CD4-positive, alpha-beta T cell treated with Interleukin-15 for 1 hour (primary cell): ENCODE measurements at places on chromosomes 11 and 22.

GRCh38 chr11:126189109-126189929, 22.1 kb downstream of the RPUSD4 start:
- DNase-seq, result no peak

DNA sequence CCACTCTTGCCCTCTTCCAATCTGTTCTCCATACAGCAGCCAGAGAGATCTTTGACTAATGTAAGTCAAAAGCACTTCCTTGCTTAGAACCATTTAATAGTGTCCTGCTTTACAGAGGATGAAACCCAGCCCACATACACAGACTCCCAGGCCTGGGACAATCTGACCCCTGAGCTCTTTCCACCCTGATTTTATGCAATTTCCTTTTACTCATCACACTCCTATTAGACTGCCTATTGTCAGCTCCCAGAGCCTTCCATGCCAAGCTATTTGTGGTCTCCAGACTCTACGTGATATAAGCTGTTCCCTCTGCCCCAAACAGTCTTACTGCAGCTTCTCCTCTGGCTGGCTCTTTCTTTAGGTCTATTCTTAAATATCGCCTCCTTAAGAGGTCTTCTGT, 28.1 kb downstream of the ME3 start:
- no peak for DNase-seq

- no peak for DNase-seq
These were observed 1.5 kb upstream of the HMOX1 start for GRCh38 chr22:35379146-35379993.

DNA sequence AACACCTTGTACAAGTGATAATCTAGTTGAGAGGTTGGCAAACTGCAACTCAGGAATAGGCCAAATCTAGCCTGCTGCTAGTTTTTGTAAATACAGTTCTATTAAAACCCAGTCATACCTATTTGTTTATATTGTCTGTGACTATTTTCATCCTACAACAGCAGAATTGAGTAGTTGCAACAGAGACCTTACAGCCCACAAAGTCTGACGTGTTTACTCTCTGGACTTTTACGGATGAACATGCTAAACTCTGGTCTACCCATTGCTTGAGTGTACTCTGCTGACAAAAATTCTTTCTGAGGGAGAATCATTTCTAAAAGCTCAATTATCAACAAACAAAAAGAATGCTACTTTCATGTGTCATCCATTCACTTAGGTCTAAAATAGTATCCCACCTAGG, 287.0 kb downstream of the DYNC2H1 start:
- DNase-seq, result no peak

- DNase-seq, result no peak
These were observed 20.6 kb downstream of the MORC2 start for GRCh38 chr22:30947816-30948454.

GRCh38 chr11:67033661-67034166, 10.8 kb downstream of the SYT12 start:
- DNase-seq, result no peak

- no peak for DNase-seq
These were observed 6.7 kb downstream of the USP2 start for GRCh38 chr11:119374632-119375336.

DNA sequence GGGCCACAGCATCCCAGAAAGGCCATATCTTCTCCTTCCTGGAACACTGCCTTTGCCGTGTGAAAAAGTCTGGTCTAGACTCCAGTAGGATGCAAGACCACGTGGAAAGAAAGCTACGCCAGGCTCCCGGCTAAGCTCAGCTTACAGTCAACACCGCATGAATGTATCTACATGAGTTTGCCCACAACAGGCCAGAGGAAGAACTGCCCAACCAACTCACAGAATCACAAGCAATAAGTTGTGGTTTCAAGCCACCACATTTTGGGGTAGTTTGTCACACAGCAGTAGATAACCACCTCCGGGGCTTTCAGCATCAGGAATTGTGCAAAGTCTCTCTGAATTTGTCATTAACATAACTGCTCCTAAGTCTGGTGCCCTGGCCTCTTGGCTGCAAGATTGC, 27.3 kb downstream of the HSPA8 start:
- no peak for DNase-seq

DNA sequence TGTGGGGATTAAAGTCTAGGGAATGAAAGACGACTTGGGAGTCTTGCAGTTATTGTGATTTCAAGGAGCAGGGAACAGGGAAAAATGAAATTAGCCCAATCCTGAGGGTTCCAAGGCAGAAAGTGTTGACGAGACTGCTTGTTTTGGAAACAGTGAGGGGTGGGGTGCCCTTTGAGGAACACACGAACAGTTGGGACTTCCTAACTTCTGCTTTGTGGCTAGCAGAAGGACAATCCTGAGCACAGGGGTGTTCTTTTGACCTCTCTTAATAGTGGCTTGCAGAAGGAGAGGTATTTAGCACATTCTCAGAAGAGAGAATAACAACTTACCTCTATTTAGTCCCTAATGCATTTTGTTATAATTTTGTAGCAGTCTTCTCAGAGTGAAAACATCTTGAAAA, 545.9 kb upstream of the ARHGAP42 start:
- no peak for DNase-seq

DNA sequence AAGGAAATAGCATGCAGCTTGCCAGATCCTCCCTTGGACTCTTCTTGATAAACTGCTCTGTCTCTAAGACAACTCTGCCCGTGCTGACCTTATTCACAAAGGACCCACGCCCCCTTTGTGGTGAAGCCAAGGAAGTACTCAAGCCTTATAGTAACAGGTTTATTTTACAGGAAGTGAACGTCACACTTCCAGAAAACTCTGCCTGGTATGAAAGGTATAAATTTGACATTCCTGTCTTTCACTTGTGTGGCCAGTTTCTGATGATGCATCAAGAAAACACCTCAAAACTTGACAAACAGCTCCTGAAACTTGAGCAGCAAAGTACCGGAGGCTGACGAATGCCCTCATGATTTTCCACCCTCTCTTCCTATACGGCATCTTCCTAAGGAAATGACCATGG, 12.5 kb upstream of the PELI3 start:
- no peak for DNase-seq

GRCh38 chr22:43777286-43777685, 34.8 kb downstream of the EFCAB6 start:
- DNase-seq, result no peak

- DNase-seq, result no peak
These were observed 7.6 kb upstream of the KCTD14 start for GRCh38 chr11:78030429-78031325.

DNA sequence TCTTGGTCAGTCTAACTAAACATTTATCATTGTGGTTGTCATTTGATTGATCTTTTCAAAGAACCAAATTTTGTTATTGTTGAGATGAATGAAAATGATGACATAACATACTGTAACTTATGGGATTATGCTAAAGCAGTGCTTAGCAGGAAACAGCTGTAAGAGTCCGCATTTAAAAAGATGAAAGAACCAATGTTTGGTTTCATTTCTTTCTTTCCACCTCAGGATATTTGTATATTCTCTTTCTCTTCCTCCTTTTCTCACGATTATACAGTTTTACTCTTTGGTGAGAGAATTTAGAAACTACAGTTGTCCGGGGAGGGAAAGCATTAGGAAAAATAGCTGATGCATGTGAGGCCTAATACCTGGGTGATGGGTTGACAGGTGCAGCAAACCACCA, 23.1 kb downstream of the PIH1D2 start:
- no peak for DNase-seq

DNA sequence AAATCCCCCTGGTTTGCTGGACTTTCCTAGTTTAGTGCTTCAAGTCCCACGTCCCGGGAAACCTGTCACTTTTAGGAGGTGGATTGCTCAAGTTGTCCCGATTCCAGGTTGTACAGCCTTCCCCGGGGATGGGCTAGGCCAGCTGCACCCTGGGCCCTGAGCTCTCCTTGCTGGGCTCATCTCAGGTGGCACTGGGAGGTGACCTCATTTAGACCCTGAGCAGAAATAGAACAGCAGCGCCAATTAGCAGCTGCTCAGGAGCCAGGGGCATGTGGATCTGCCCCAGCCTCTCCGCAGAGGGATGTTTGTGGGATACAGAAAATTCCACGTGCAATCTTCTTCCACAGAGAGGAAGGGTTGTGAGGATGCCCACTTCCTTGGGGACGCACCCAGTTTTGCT, 9.6 kb upstream of the CERK start:
- DNase-seq, result no peak

GRCh38 chr11:17230867-17231851, 23.4 kb upstream of the PIK3C2A start:
- DNase-seq, result no peak

GRCh38 chr11:114893329-114893728, 215.0 kb downstream of the NXPE2 start:
- DNase-seq, result no peak

DNA sequence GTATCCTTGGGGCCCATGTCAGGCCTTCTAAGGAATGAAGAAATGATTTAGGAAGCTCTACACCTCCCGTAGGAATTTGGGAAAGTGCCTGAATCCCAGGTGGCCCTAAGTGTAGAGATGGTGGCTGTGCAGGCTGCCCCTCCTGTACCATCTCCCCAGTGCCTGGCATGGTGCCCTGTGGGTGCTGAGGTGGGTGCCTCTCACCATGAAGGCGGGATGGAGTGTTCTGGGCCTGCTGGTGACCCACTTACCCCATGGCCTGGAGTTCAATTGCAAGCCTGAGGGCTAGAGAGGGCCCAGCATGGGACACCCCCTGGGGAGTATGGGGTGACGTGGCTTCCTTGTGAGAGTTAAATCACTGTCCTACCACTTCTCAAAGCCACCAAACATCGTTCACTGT, 19.8 kb downstream of the SAMM50 start:
- no peak for DNase-seq

DNA sequence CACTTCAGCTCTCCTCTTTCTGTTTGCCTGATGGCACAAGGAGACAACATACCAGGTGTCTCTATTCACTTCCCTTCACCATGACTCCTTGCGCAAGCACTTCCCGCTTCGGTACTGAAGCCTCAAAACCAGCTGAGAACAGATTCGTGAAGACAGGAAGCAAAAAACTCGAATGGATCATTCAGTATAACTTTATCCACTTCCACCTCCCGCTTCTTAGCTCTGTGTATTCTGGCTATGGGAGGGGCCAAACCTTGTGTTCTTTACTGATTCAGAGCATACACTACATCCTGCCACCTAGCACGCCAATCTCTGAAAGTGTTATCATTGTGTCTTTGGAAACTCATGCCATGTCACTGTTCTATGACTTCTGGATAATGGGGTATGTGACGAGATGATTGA, 62.2 kb upstream of the ADA2 start:
- peak; percentile 25 for DNase-seq

DNA sequence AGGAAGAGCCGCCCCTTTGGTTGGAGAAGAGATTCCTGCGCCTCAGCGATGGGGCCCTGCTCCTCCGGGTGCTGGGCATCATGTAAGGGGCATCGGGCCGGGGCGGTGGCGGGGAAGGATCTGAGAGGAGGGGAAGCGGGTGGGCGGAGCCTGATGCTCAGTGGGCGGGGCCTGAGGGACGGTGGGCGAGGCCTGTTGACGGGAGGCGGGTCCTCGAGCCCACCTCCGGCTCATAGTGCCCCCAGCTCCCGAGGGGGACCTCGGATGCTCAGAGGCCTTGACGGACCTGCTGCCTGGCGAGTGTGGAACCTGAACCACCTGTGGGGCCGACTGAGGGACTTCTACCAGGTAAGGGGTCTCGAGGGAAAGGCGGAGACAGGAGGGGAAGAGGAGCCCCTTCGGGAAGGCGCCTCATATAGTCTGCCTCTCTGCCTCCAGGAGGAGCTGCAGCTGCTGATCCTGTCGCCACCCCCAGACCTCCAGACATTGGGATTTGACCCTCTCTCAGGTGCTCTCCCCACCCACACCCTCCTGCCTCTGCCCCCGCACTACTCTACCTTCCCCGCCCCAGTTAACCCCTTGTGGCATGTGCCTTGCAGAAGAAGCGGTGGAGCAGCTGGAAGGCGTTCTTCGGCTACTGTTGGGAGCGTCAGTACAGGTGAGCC, 799 bp downstream of the CCDC88B start:
- DNase-seq, result peak; percentile 77

GRCh38 chr22:27994481-27995331, 75.7 kb upstream of the PITPNB start:
- DNase-seq, result no peak

- no peak for DNase-seq
These were observed 14.6 kb upstream of the SYT13 start for GRCh38 chr11:45300715-45301114.

GRCh38 chr22:25582946-25583345, 18.5 kb downstream of the GRK3 start:
- no peak for DNase-seq

DNA sequence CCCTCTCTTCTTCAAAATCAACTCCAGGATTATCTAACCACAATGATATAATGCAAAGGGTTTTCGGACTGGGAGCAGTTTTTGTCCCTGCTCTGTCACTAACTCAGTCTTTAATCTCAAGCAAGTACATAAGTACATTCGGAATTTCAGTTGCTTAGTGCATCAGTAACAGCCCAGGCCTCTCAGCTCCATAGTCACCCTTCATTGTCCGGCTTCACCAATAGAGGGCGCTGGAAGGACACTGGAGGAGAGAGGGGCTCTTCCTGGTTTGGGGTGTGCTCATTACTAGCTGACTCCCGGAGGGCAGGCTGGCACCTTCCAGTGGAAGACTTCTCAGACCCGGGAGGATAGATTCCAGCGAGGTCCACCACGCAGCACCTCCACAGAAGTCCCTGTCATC, 90.4 kb upstream of the PDGFD start:
- DNase-seq, result peak; percentile 15

GRCh38 chr22:27581688-27582087, 219.9 kb downstream of the MN1 start:
- no peak for DNase-seq

- DNase-seq, result no peak
These were observed 273.3 kb upstream of the C11orf87 start for GRCh38 chr11:109148669-109149068.

DNA sequence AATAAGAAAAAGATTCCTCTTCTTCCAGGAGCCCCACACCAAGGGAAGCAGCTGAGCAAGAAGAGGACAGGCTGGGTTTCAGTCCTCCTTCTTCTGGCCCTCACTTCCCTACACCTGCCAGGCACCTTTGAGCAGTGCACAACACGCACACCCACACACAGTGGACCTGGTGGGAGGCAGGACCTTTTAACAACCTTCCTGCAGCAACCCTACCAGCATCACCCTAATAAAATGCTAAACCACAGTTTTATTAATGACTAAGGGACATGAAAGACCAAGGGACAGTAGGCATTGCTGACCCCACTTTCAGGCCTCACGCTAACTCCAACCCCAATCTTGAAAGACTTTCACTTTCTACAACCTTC, 12.2 kb downstream of the ARAP1 start:
- DNase-seq, result no peak

DNA sequence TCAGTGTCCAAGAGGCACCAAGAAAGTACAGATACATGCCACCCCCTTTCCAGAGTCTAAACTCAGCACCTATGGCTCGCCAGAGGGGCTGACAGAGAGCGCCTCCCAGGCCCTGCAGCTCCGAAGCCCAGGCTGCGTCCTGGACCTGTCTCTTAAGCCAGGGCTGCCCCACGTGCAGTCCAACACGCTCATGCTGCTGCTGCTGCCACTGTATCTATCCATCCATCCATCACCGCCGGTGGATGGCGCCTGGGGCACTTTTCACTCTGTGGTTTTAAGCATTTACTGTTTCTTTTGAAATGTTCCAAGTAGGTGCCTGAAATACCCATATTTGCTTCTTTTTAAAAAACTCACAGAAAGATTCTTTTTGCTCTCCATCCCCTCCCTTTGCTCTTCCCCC, 41.8 kb downstream of the MACROD1 start:
- DNase-seq, result no peak
